ENCODE measurements at places on chromosomes 7 and 10.

GRCh38 chr10:121235692-121236091 is 362.6 kb downstream of the FGFR2 start:
- no peak for DNase-seq

DNA sequence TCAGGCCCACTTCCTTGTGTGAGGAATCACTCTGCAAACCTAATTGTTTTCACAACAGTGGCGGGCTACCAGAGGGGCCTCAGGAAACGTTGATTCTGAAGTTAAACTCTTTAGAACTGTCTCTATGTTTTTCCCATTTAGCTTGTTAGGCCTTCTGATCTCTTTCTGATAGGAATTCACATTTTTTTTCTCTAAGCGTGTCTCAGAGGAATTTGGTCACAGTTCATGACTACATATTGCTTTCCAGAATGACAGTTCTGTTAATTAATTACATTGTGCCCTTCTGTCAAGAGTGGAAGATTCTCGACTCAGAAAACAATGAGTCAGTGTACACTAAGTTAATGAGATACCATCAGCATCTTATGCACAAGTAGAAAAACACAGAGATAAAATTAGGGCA is 469.2 kb upstream of the C7orf33 start:
- no peak for DNase-seq

- DNase-seq: no peak
These were observed 134.7 kb downstream of the DGKB start for GRCh38 chr7:14767716-14768425.

- no peak for DNase-seq
These were observed 357.1 kb downstream of the PCLO start for GRCh38 chr7:82805527-82805960.

DNA sequence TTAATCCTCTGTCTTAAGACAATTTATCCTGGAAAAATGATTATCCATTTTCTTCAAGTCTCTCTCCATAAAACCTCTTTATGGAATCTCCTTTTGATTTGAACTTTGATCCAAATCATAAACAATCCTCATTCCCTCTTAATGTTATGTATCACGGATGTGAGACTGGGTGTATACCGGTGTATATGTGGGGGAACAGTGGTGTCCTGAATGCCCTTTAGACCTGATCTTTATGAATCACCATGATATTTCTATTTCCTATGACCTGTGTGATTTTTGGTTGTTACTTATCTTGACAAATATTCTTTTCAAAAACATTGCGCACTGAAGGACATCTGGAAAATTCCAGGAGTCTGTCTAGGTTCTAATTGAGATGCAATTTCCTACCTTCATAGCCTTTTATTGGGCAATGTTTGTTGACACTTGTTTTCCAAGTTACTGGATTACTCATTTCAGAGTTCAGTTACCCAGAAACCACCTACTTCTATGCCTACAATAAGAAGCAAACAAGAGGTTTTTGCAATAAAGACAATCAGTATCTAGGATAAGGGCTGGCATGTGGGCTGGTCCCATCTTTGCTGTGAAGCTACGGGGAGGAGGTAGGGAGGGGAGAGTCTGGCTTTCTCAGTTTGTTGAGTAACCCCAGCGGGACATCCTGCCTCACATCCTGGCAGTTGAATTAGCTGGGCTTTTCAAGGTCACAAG is 190.4 kb downstream of the CTTNBP2 start:
- DNase-seq: no peak

DNA sequence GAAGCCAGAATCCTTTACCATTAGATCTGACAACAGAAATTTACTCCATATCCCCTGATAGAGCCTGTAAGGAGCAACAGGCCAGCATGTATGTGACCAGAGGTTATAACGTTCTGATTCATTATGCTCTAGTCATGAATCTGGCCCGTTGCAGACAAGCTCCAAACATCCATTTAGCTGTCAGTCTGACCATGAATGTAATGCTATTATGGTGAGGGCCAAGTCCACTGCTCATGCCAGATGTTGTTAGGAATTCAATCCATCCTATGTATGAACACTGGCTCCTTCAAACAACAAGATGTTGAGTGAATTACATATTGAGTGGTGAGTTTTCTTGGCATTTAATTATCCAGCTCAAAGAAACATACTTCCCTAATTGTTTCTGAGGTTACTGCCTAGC is 610.1 kb upstream of the ANKRD30A start:
- no peak for DNase-seq

- no peak for DNase-seq
These were observed 12.4 kb downstream of the PAPOLB start for GRCh38 chr7:4849390-4849789.

DNA sequence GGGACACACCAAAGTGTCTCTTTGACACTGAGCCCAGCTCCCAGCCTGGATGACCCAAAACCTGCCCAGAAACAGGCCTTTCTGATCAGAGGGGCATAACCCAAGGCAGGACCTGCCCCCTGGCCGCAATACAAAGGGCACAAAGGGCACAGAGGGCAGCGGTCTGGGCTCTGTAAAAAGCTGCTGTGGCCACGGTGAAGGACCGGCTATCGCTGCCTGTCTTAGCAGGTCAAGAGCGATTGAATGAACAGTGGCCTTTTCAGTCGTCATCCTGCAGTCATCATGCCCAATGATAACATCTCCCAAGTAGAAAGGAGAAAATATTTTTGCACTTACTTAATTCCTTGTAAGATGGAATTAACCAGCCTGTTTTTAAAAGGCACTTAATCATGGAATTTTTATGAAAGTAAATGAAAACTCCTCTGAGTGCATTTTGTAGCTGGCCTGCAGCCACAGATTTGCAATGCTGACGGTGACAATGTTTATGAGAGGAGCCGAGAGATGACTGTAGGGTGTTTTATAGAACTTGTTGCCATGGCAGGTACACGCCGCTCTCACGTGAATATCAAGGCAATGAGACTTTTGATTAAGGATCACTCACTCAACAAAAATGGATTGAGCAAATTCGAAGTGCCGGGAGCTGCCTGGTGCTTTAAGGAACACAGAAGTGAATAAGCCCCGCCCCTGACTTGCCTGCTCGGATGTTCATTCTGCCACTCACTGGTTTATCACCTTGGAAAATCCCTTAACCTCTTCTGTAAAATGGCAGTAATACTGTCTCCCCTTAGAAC is 47.3 kb upstream of the BHLHA15 start:
- no peak for DNase-seq

DNA sequence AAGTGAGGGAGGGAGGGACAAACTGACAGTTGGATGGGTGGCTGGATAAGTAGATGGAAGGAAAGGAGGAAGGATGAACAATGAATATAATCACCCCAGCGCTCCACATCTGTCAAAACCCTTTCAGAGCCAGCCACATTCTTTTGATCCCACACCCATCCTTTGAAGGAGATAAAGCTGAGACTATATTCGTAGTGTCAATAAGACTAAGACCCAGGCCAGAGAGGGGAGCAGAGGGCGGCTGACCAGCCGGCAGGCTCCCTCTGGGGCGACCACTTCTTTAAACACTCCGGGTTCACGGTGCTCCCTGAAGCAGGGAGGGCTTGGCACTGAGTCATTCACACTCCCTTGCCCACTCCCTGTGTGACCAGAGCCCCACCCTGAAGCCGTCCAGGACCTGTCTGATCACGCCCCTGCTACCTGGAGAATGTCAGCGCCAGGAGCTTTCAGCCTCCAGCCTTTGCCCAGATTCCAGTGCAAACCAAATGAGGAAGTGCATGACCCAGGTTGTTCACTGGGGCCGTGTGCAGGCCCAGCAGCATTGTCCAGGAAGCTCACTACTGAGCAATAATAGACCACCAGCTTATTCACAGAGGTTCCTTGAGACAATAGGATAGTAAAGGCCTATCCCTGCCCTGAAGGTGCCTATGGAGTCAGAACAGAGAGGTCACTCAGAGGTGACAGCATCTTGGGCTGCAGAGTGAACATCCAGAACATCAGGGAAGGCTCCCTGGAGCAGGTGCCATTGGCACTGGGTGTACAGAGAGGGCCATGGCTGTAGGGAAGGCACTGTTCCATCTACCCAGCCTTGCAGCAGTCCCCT is 34.4 kb downstream of the UNC5B start:
- DNase-seq: no peak

GRCh38 chr7:139727151-139727705 is 50.6 kb downstream of the HIPK2 start:
- no peak for DNase-seq

DNA sequence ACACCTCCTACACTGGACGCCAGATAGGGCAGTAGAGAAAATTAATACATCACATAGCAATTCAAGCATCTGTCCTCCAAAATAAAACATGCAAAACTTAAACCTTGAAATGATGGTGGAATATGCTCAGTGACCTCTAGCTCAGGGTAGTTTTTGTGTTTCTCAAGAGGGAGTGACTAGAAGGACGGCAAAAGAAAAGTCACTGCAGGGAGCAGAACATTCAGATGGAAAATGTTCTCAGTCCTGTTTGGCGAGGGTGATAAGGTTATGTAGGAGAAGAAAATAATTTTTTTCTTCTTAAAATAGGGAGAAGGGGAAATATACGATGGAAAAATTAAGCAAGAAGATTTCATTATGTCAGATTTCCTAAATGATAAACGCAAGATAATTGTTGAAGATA is 50.9 kb downstream of the APBB1IP start:
- no peak for DNase-seq

- no peak for DNase-seq
These were observed 6.7 kb upstream of the INHBA start for GRCh38 chr7:41709621-41710020.

GRCh38 chr10:35606430-35606829 is 1.3 kb downstream of the GJD4 start:
- DNase-seq: no peak

DNA sequence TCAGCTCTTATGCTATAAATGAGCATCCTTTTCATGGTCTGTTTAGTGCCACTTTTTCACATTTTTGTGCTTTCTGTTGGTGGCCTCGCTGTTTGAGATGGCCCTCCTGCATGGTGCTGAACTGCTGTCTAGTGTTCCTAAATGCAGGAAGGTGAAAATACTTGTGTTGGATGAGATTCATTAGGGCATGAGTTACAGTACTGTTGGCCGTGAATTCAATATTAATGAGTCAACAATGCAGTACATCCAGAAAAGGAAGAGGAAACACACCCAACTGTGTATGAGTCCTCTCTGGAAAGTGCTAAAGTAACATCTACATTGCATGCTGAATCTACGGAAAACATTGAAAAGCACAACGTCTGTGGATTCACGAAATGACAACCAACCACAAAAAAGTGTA is 124.0 kb downstream of the HERPUD2 start:
- DNase-seq: no peak

- DNase-seq: no peak
These were observed 348.3 kb downstream of the GPR158 start for GRCh38 chr10:25522946-25523608.

DNA sequence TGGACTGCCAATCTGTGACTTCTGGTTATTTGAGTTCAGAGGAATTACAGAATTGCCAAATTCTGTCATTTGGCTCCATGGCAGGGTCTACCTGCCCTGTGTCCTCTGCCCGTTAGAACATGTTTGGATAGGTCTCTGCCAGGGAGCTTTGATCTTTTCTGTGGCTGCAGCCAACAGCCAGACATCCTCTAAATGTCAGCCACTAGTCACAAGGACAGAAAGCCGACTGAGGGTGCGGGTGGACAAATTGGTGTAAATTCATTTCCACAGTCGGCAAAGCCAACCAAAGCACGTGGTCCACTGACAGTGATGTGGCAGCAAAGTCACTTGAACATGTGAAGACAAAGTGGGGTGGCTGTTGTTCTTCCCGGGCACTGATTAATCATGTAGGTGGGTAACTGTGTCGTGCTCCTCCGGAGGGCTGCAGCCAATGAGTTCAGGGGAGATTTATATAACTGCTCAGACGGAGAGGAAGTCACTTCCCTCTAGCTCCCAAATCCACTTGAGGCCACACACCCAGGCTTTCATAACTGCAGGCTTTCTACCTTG is 26.7 kb upstream of the CAMK1D start:
- DNase-seq: no peak

DNA sequence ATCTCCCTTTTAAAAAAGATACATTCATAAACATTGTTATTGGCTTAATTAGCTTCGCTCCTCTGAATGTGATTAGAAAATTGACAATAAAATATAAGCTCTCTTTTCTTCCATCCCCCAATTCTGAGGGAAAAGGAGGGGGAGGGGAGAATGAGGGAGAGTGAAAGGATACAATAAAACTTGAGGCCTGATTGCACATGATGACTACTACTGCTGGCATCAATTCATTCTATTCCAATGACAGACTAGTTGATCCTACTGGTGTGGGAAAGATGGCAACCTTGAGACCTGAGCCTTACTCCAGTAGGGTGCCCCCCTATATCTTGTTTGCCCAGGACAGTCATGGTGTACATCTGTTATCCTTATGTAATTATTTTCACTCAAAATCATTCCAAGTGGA is 4.5 kb upstream of the IQUB start:
- DNase-seq: no peak

DNA sequence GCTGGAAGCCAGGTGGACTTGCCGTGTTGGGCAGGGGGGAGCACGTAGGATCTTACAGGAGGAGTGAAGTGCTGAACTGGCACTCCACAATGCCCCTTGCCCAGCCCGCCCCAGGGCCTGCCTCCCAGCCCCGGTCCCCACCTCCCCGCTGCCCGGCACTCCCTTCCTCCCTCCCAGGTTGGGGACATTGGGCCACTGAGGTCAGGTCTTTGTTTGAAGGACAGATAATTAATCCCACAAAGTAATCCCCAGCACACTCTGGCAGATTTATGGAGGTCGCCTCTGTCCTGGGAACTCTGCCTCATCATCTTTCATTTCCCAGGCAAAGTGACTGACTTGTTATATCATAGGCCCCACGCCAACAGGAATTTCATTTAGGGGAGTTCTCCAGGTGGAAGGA is 122.8 kb downstream of the C10orf105 start:
- no peak for DNase-seq

DNA sequence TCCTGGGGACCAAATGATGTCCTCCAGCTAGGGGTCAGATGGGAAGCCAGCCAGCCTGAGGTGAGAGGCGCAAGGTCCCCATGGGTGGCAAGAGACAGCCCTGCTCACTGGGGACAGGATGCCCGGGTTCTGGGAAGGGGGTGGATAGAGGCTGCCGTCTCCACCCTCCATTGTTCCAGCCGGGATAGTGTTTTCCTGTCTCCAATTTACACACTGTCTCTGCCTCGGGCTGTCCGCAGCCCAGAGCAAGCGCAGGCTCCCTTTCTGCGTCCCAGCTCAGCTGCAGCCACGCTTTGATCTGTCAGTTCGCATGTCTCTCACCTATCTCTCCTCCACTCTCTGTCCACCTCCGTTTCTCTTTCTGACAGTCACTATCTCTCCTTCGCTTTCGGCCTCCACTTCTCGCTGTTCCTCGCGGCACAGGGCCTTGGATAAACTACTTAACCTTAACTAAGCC is 2.1 kb downstream of the EPHB4 start:
- no peak for DNase-seq
